Skeletal muscle cell (primary cell): ENCODE measurements at places on chromosomes 5 and 9.

- DNase-seq: no peak
These were observed 143.5 kb upstream of the PRR16 start for GRCh38 chr5:120320626-120321025.

GRCh38 chr5:72180925-72181324, 73.7 kb downstream of the MAP1B start:
- no peak for DNase-seq

GRCh38 chr9:72681283-72681630, 159.8 kb downstream of the TMC1 start:
- no peak for DNase-seq

- no peak for DNase-seq
These were observed 31.6 kb downstream of the ADRA1B start for GRCh38 chr5:159947708-159948358.

DNA sequence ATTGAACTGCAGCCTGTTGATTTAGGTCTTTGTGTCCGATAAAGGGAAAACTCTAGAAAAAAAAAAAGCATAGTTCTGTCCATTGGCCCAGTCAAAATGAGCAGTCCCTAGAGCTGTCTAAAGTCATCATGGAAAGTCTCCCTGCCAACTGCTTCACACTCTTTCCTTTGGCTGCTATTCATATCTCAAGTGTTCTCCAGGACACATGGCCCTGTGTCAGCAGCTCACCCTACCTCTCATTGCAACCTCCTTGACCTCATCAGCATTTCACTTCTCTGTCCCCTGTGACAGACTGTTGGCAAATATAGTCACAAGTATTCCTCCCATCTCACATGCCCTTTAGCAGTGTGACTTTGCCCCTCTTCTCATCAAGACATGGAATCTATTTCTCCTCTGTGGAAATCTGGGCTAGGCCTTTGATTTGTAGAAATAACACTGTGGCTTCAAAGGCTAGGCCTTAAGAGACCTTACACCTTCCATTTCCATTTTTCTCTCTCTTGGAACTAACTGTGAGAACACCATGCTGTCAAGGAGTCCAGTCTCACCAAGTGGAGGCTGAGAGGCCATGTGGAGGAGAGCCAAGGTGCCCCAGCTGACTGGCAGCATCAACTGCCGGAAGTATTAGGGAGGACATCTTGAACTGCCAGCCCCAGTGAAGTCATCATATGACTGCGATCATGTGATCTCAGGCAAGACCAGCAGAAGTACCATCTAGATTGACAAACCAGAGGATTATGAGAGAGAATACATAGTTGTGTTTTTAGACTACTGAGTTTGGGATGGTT, 149.4 kb upstream of the TARS1 start:
- no peak for DNase-seq

GRCh38 chr5:42020788-42021530, 95.9 kb downstream of the FBXO4 start:
- DNase-seq: no peak

DNA sequence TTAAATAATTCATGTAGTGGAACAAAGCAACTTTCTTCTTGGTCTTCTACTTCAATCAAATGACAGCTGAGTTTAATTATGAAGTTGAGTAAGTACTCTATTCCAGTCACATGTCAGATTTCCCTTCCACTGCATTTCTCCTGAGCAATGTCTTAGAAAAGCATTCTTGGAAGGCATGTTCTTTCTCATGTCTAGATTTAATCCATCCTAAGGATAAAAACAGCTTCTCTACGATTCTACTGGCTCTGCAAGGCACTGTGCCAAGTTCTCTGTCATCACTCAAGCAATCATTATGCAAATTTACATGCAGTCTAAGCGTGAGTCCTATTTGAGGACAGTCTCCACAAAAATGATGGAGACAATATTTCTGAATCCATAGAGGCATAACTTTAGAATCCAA, 142.4 kb downstream of the YIPF5 start:
- peak; percentile 79 for DNase-seq

DNA sequence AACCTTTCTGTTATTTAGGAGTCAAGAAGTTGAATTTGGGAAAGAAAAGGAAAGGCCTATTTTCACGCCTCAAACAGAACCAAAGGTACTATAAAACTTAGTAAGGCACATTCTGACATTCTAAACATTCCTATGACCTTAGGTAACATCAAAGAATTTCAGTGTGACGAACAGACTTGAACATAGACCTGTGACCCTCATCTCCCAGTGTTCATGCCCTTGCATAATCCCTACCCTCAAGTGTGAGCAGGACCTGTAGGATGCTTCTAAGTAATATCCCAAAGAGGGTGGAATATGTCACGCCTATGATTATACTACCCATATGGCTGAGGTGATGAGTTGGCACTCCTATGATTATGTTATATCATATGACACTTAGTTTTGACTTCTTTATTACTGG, 540.9 kb downstream of the KIF4B start:
- DNase-seq: no peak

- no peak for DNase-seq
These were observed 76.4 kb downstream of the ESM1 start for GRCh38 chr5:54908774-54909525.

- no peak for DNase-seq
These were observed 104.7 kb upstream of the GPR151 start for GRCh38 chr5:146620669-146621051.

DNA sequence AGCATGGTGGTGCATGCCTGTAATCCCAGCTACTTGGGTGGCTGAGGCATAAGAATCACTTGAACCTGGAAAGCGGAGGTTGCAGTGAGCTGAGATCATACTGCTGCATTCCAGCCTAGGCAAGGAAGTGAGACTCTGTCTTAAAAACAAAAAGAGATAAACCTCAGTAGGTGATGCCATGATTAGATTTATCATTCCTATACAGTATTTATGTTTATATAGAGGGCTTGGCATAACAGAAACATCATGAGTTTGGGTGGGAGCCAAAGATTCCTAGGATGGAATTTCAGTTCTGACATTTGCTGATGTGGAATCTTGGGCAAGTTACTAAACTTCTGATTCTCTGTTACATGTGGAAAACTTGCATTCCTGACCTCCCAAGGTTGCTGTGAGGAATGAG, 22.3 kb downstream of the RFK start:
- no peak for DNase-seq

DNA sequence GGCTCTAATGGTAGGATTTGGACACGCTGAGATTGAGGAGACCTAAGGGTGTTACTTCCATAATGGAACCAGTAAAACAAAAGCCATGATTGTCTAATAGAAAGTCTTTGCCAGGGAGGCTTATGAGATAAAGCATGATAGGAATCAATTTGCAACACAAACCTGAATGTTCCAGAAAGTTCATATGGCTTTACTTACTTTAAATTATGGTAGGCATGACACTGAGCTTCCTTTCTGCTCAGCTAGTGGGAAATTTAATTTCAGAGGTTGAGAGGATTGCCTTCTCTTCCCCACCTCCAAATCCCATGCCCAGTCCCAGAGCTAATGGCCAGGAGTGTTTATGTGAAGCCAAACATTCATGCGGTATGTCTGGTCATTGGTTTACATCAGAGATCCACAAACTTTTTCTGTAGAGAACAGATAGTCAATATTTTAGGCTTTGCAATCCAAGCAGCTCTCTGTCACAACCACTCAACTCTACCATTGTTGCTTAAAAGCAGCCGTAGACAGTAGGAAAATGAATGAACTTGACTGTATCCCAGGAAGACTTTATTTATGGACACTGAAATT, 114.5 kb downstream of the UGCG start:
- no peak for DNase-seq

DNA sequence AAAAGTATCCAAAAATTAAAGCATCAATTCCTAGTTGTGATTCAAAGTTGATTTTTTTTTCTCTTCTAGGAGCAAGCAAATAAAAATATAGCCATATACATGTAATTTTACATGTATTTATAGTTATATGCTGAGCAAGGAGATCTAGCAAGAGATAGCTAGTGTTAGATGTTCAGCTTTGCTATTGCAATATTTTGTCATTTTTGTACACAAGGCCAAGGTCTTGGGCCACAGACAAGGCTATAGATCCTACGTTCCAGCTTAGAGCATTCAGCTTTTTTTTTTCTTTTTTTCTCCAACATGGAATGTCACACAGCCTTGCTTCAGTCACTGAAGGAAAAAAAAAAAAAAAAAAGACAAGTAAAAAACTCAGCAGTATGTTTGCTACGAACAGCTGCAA, 36.8 kb downstream of the HMGCR start:
- no peak for DNase-seq

DNA sequence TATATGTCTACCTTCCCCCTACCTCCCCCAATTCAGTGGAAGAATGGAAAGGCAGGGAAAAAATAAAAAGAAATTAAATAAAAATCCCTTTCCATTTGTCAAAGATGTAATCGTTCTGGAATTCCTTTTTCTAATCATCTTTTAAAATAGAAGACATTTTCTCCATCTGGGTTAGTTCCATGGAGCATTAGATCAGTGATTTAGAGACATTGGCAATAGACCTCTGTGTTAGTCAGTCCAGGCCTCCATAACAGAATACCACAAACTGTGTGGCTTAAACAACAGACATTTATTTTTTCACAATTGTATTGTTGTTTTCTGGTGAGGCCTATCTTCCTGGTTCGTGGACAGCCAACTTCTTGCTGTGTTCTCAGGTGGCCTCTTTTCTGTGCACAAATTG, 516.6 kb upstream of the DAB2 start:
- no peak for DNase-seq

DNA sequence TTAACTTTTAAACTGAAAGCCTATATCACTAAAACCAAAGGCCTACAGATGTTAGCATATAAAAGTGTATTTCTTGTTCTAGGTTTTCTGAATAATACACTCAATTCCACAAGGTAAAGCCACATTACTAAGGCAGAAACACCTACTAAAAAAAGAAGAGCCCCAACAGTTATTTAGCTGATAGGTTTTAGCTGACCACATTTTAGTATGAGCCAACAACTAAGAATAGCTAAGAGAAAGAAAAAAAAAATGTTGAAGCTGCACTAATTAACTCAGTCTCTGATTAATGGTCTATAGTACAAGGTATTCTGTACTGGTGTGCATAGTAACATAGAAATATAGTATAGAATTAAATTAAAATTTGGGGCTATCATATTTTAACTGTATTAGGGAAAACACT, 23.5 kb downstream of the ZFR start:
- no peak for DNase-seq

GRCh38 chr5:109928046-109928445, 238.3 kb downstream of the MAN2A1 start:
- DNase-seq: no peak

- DNase-seq: no peak
These were observed 152.7 kb upstream of the SGCD start for GRCh38 chr5:156174225-156174624.

- DNase-seq: peak; percentile 65
These were observed 43.3 kb upstream of the TJP2 start for GRCh38 chr9:69130456-69131441.

DNA sequence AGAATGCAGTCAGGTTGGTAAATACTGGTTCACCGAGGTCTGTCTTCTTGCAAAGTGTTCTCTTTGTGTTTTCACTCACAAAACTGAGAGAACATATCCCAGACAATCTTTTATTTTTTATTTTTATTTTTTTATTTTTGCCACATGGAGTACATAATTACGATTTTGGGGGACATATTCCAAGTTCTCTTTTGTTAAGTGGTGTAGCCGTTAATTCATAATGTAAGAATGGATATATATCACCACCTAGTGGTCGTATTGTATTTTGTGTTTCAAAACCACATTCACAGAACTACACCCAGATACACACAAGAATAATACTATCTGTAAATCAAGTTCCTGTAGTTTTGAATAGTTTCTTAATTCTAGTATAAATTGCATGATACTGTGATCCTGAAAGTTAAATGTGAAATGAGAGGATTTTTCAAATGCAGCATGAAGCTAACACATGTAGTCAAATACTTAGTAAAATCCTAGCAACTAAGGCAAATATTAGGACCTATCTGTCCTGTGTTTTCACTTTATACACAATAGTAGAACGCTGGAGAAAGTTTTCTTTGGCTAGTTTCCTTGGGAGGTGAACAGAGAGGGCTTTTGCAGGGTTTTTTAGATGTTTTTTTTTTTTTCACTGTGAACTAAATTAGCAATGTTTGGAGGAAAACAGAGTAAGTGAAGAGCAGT, 92.7 kb downstream of the VCAN start:
- no peak for DNase-seq

DNA sequence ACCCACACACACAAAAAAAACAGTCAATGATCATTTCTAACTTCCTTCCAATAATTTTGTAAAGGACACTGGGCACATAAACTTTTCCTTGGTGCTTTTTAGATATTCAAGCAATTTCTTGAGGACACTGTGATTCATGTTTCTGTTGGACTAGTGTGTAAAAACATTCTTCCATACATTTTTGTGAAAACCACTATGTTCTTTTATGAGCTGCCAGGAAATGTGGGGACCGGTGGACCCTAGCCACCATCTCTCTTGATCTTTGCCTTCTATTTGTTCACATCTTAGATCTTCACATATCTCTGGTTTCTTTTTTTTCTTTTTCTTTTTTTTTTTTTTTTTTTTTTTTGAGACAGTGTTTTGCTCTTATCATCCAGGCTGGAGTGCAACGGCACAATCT, 287.4 kb downstream of the GLIS3 start:
- no peak for DNase-seq

DNA sequence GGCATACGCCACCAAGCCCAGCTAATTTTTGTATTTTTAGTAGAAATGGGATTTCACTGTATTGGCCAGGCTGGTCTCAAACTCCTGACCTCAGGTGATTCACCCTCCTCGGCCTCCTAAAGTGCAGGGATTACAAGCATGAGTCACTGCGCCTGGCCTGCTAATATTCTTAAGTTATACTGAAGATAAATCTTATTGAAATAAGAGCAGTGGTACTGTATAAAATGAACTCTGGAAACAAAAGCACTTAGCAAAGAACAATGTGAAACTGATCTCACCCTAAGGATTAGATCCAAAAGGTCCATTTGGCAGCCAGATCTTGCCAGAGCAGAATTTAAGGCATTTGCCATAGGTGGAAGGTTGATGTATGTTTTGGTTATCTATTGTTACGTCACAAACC, 27.1 kb downstream of the CYSTM1 start:
- DNase-seq: no peak

GRCh38 chr9:110582156-110582555, 2.6 kb upstream of the SVEP1 start:
- no peak for DNase-seq

- no peak for DNase-seq
These were observed 67.4 kb downstream of the ROR2 start for GRCh38 chr9:91882627-91883026.

DNA sequence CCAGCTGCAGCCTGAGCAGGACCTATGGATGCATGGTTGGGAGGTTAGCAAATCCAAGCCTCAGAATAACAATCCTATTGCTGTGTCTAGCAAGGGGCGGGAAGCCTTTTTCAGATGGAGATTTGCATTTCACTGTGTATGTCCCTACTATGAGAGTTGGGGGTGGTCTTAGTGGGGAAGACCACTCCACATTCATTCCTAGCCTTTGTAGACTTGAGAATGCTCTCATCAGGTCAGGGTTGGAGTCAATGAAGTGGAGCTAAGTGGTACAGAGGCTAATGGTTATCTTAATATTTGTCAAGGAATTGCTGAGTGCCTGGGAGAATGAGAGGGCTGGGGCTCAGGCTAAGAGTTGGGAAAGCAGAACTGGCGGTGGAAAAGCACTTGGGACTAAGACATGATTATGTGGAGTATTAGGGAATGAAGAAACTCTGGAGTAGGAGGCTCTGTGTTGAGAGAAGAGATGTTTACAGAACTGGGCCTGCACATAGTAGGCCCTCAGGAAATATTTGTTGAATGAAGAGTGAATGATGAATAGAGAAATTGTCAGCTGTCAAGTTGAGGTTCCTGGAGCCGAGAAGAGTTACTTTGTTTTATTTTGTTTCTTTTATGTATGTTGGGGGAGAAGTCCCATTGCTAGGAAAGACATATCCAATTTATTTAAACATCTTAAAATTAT, 175.5 kb upstream of the SPRY4 start:
- no peak for DNase-seq

- no peak for DNase-seq
These were observed 82.9 kb downstream of the ADGRV1 start for GRCh38 chr5:90641528-90641927.
